ENCODE measurements at places on chromosomes 5 and 9.

GRCh38 chr9:26296910-26297572 is 595.6 kb downstream of the CAAP1 start:
- DNase-seq, result no peak

- DNase-seq, result no peak
These were observed 104.2 kb downstream of the MARCHF3 start for GRCh38 chr5:126926187-126926586.

DNA sequence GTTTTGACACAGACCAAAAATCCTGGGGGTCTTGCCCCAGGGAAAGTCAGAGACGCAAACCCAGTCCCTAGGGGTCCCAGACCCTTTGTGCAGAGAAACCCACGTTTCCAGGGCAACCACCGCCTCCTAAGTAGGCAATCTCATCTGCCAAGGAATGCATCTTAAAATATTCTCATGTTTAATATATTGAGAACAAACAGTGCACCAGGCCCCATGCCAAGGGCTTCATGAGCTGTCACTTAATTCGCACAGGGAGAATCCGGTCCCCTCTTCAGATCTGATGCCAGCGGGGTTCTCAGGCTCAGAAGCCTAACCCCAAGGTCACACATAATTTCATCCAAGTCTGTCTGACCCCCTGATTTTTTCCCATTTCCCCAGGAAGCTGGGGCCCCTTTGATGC is 28.8 kb downstream of the CPLX2 start:
- no peak for DNase-seq

GRCh38 chr5:114118511-114118910 is 243.4 kb upstream of the KCNN2 start:
- DNase-seq, result no peak

GRCh38 chr9:98488571-98489312 is 220.0 kb downstream of the GABBR2 start:
- no peak for DNase-seq

DNA sequence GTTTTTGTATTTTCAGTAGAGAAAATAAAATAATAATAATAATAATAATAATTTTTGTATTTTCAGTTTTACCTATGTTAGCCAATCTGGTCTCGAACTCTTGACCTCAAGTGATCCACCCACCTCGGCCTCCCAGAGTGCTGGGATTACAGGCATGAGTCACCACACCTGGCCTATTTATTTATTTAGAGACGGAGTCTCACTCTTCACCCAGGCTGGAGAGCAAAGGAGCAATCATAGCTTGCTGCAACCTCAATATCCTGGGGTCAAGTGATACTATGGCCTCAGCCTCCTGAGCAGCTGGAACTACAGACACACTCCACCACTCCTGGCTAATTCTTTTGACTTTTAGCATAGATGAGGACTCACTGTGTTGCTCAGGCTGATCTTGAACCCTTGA is 167.5 kb downstream of the TLE1 start:
- no peak for DNase-seq

- DNase-seq, result no peak
These were observed 4.5 kb downstream of the CCDC180 start for GRCh38 chr9:97311798-97312500.

DNA sequence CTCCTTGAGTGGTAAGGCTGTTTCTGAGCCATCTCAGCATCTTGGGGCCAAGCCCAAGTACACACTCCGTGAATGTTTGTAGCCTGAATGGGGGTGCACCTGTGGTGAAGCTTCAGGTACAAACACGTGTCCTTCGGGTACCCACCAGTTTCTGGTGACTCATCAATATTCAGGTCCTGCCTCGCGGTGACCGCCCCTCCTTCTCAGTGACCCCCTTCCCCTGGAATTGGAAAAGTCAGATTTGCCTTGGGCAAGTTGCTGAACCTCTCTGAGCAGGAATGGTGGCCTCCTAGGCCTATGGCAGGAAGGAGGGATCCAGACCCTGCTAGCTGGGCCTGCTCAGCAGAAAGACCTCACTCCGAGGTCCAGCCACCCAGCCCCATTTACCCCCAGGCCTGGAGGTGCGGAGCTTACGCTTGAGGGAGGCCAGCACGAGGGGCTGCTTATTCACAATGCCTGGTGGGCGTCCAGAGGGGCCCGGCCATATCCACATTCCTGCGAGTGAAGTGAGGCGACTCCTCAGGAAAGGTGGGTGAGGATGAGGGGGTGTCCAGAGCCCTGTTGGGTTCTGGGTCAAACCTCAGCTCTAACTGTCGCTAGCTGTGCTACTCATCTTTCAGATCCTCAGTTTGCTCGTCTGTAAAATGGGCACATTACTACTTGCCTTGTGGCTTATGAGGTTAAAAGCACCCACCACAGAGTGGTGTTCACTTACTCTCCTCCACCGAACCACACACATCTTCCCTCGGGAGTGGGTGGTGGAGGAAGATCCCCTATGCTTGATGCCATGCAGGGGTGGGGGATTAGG is 7.0 kb downstream of the ADGRD2 start:
- DNase-seq, result no peak
